ENCODE measurements at places on chromosomes 1 and 21.

DNA sequence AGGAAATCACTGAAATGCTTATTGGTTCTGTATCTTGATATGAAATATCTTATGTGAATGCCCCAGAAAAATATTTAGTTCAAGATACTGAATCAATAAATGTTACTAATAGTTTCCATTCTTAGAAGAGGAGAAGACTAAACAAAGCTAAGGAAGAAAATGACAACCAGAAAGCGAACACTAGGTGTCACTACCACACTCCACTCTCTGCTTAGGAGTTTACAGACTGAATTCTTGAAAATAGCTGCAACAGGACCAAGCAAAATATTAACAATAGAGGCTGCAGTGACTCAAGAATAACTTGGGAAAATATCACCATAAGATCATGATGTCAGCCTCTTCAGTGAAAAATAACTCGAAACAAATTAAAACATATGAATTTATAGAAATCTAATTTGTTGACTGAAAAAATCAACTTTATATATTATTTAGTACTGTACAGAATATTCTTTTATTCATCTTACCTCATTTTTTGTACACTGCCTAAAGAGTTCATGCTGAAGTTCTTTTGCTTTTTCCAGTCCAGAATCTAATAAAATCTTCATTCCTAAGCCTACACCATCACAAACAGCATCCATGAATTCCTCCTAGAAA lies 61.6 kb downstream of the KIF14 start:
- DNase-seq: peak; percentile 13

- no peak for DNase-seq
Measured at GRCh38 chr1:19448491-19449439, 36.6 kb downstream of the CAPZB start.

DNA sequence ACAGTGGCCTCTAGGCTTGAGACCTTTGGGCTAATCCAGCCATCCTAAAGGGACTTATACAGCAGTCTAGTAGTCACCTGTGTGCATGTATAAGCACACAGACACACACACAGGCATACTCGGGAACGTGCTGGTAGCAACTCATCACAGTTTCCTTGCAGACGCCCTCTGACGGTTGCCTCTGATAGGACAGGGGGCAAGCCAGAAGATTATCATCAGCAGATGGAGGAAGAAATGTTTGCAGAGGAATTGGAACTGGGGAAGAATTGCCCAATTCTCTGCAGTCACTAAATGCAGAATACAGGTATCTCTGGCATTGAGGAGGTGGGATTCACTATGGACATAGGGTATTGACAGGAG lies 222.2 kb downstream of the C1orf94 start:
- DNase-seq: no peak

- DNase-seq: no peak
Measured at GRCh38 chr1:5947071-5947821, 45.0 kb downstream of the NPHP4 start.

DNA sequence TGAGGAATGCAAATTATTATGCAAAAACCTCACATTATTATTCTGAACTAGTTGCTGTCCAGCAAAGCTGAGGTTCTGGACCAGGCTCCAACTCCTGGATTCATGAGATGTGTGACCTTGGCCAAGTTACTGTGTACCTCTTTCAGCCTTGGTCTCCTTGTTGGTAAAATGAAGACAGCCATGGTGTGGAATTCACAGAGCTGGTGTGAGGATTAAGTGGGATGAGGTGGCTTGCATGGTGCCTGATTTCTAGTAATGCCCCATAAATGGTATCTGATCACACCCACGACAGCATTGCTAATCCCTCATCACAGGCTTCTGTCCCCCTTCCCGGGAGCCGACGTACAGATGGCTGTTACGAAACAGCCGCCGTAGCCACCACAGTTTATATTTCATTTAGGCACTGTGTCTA lies 59.6 kb downstream of the PGBD5 start:
- DNase-seq: no peak

DNA sequence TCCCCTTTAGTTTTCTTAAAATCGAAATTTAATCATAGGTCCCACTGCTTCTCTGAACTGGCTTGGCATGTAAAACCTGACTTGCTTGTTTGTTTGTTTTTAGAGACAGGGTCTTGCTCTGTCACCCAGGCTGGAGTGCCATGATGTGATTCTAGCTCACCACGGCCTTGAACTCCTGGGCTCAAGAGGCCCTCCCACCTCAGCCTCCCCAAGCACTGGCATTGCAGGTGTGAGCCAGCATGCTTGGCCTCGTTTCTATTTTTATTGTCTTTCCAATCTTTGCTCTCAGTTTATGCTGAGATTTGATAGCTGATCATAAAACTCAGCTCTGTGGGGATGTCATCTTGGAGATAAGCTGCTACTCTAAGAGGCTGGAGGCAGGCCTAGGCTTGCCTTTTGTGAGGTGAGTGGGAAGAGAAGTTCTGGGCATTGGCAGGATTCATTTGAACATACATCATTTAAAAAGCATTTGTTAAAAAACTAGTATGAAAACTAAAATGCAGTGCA lies 51.5 kb upstream of the GCLM start:
- no peak for DNase-seq

- no peak for DNase-seq
Measured at GRCh38 chr1:170853302-170853701, 82.0 kb upstream of the MROH9 start.

- no peak for DNase-seq
Measured at GRCh38 chr1:6477039-6477820, 11.3 kb upstream of the TNFRSF25 start.

- DNase-seq: no peak
Measured at GRCh38 chr1:85708829-85709227, 595 bp upstream of the ZNHIT6 start.

DNA sequence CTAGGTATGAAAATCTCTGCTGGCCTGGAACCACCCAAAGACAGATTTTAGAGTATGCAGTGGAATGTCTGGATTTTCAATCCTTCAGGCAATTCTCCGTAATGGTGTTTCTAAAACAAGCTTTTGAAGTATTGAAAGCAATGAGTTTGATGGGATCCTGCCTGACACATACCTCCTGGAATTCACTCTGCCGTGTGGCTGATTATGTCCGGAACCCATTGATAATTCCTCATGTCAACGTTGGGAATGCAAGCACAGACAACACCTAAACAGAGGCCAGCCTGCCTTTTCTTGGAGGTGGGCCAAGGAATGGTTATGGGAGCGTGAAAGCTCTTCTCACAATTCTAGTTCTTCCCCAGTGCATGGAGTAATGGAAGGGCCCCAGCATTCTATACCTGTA lies 168.9 kb upstream of the HMCN1 start:
- no peak for DNase-seq

DNA sequence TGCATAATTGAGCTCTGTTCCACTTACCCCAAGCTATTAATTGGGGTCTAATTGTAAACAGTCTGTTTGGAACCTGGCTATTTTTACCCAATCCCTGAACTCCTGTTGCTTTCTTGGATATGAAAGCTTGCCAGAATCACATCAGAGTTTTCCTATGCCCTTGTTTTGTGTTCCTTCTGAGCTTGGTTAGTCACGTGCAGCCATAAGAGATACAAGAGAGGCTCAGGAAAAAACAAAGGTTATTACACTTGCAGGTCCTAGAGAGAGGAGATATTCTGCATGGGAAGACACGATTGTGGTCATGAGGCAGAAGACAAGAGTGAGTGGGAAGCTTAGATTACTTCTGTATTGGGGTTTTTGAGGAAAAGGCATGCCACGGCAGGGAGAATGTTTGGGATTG lies 46.0 kb upstream of the RGL1 start:
- DNase-seq: no peak

DNA sequence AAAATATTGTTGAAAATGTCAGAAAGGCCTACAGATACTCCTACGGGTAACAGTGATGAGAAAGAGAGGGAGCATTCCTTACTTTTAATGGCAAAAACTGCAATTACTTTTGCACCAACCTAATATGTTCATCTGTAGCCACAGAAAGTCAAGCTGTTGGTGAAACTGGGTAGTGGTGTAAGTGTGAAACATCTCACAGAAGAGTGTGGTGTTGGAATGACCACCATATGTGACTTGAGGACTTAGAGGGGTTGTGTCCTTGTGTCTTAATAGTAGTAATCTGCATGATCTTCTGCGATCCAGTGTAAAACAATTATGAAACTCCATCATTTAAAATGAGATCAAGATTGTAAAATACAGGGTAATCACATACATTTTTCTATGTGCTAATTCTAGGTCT lies 320.7 kb downstream of the ADGRL2 start:
- DNase-seq: no peak

DNA sequence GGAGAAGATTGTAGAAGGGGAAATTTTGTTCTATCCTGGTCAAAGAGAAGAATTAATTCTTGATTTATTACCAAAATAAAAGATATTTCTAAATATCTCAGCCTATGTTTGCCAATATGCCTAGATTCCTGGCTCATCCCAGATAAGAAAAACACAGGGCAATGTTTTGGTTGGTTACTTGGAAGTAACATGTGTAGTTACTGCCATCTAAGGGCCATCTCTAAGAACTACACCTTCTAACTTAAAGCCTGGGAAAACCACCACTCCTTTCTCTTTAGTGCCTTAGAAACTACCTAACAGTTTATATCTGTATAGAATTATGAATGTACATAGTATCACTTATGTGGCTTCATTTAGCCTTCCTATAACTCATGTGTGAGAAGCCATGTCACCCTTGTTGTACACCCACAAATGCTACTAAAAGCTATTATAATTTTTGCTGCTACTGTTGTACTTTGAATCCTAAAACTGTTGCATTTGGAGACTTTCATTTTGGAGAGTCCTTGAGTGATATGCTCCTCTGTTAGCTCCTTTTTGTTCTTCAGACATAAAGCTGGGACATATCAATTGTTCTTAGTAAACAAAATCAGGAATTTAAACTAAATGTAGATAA lies 4.5 kb downstream of the AIM2 start:
- peak; percentile 16 for DNase-seq

DNA sequence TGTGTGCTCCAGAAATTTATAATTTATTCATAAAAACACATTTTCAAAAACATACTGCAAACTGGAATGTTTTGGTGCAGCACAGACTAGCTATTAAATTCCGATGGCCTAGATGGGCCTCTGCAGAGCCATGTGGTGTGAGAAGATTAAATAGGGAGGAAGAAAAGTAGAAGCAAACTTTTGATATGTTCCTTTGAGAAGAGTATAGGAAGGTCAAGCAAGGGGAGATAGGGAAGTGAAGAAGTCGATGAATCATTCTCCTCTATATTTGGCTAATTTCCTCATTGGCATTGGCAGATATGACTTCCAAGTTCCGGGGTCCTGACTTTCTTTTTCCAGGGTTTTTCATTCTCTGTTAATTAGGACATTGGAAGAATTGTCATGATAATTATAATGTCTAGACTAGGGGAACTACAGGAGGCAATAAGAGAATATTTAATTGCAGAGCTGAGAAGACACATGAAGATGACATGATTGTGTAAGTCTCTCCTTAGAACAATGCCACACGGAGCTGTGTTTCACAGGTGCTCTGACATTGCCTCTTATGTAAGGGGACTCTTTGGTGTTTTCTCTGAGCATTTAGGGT lies 19.3 kb upstream of the ZNF326 start:
- DNase-seq: no peak

- DNase-seq: no peak
Measured at GRCh38 chr1:246308533-246309075, 198.5 kb downstream of the SMYD3 start.

GRCh38 chr1:207894704-207895103 lies 16.2 kb downstream of the CD34 start:
- no peak for DNase-seq

DNA sequence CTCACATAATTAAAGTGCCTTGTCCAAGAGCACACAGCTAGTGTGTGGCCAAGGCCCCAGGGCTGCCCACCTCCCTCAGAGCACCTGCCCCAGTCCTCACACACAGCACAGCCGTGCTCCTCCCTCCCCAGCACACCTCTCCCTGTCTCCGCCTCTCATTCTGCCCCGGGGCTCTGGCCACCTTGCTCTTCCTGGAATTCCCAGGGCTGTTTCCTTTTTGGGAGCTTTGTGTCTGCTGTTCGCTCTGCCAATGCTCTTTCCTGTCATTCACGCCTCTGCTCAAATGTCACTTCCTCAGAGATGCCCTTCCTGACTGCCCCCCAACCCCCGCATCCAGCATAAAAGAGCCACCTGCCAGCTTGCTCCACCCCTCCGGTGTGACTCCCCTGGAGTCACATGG lies 13.3 kb downstream of the SLC6A17 start:
- no peak for DNase-seq

DNA sequence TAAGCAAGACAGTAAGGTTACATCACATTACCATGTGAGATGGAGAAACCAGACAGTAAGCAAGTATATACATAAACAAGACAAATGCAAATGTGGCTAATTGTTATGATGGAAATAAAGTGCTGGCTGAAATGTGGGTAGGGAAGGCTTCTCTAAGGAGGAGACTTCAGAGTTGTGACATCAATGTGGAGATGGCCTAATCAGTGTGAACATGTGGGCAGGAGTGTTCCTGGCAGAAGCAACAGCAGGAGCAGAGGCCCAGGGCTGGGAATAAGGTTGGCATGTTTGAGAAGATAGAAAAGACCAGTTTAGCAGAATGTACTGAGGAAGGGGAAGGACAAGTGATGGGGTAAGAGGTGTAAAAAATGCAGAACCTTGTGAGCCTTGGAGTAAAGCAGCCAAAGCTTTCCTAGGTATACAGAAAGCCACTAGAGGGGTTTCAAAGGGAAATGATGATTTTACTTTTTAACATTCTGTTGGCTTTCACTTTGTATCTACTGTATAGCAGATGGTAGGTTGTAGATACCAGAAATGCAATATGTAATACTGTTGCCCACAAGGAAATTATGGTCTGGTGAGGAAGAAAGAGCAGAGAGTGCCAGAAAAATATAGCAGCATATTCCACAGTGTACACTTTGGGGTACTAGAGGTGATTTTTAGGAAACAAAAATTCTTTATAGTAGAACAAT lies 197.4 kb downstream of the FGGY start:
- DNase-seq: no peak

DNA sequence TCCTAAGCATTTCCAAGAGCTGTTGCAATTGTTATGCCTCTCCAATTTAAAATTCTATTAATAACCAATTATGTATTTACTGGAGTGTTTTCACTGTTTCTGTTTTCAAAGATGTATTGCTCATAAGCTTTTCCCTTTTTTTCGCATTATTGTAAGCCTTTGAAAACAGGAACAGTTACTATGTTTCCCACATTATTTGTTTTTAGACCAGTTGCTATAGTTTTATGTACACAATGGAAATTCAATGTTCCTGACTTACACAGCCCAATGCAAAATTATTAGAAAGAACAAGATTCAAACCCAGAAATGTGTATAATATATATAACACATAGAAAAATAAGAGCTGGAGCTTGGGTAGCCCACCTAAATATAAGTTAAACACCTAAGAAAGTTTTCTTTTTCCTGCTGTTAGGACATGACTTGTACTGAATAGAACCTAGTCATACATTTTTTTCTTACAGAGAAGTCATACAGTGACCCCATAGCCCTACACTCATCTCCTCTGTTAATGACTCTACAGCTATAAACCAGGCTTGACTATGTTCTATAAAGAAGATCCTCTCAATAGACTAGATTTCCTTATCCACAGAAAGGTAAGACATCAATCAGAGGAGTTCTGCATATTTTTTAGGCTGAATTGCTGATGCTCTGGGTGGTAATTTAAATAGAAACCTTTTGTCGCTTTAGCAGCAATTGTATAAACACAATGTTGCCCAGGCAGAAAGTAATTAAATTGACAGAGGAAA lies 299.6 kb downstream of the USH2A start:
- no peak for DNase-seq
